Natural killer cell treated with Interleukin-12 subunit alpha and Interleukin-12 subunit beta and Interleukin-15 and Interleukin-18, amount 100 ng/mL, for 72 hours (primary cell): ENCODE measurements at places on chromosomes 4 and X. TPM values are rescaled to one million over a fixed set of nuclear protein-coding genes. Genes with fewer than 3 reads are reported as not detected.

DNA sequence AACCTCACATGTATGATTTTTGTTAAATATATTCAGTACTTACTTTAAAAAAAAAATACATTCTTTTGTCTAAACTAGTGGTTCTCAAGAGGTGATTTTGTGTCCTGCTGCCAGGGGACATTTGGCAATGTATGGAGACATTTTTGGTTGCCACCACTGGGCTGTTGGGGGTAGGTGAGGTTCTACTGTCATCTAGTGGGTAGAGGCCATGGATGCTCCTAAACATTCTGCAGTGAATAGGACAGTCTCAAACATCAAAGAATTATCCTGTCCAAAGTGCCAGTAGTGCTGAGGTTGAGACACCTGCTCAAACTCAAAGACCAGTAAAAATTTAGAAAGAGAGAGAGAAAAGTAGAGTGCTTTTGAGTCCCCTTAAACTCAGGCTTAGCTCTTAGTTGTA lies 32.9 kb upstream of the PGM2 start:
- no peak overlapping the region for H3K27ac ChIP-seq
- H3K36me3 ChIP-seq: no peaks in the 10 kb centered on the region
- no peak overlapping the region for H3K4me3 ChIP-seq

GRCh38 chrX:153861733-153862310 lies 24.2 kb downstream of the L1CAM start:
- H3K4me3 ChIP-seq: no peak overlapping the region
- H3K27ac ChIP-seq: no peak overlapping the region
- H3K27me3 ChIP-seq: no peaks in the 10 kb centered on the region
- DNase-seq: peak; percentile 44

- no peak for DNase-seq
- H3K27ac ChIP-seq: no peak overlapping the region
- H3K36me3 ChIP-seq: no peaks in the 10 kb centered on the region
Observed at GRCh38 chr4:61531188-61531587, 331.1 kb downstream of the ADGRL3 start.

- no peak overlapping the region for H3K27ac ChIP-seq
- no peaks in the 10 kb centered on the region for H3K4me1 ChIP-seq
- no peak for DNase-seq
- no peak overlapping the region for H3K4me3 ChIP-seq
- H3K36me3 ChIP-seq: peaks cover 4% of the 10 kb centered on the region
- no peaks in the 10 kb centered on the region for H3K27me3 ChIP-seq
Observed at GRCh38 chr4:106584337-106584989, 215.9 kb upstream of the GIMD1 start.

- no peaks in the 10 kb centered on the region for H3K27me3 ChIP-seq
- H3K4me1 ChIP-seq: no peaks in the 10 kb centered on the region
- H3K27ac ChIP-seq: no peak overlapping the region
- H3K4me3 ChIP-seq: no peak overlapping the region
- no peak for DNase-seq
- no peaks in the 10 kb centered on the region for H3K36me3 ChIP-seq
Observed at GRCh38 chr4:20462426-20463175, 210.9 kb downstream of the SLIT2 start.

DNA sequence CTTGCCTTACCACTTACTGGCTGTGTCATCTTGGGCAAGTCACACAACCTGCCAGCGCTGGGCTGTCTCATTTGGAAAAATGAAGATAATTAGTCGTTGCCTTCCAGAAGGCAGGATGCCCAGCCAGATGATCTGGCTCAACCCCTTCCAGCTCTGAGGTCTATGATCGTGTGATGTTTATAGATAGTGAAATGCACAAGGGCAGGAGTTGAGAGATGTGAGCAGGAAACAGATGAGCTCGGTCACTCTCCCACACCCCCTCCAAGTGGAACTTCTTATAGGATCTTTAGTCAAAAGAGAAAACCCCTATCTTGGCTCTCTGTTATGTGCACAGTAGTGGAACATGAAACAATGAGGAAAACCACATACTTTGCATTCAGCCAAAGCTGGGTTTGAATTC lies 336.8 kb upstream of the PPARGC1A start:
- no peaks in the 10 kb centered on the region for H3K36me3 ChIP-seq
- no peak overlapping the region for H3K4me3 ChIP-seq
- DNase-seq: no peak
- no peaks in the 10 kb centered on the region for H3K27me3 ChIP-seq

DNA sequence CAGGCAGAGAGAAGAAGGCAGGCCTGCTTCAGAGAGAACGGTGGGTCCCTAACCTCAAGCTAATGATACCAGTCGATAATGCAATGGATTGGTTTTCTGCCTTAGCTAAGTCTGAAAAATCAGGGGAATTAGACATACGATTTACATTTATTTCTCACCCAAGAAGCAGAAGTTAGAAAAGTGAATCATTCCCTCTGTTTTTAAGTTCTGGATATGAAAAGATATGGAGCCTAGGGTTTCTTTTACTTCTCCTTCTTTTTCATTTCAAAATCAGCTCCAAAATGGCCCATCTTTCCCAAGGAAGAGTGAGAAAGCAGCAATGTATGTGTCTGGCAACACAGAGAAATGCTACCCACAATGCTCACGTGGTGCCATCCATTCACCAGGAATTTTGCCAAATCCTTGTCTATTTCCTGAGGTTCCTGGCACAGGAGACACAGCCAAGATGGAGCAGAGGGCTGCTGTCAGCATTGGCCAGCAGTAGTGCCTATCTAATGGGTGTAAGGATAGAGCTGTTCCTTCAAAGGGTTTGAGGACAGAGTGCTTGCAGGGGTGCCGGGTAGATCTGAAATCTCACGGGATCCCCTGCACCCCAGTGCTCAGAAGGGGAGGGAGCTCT lies 231.5 kb downstream of the MAML3 start:
- peaks cover 26% of the 10 kb centered on the region for H3K27me3 ChIP-seq
- no peaks in the 10 kb centered on the region for H3K36me3 ChIP-seq
- no peak overlapping the region for H3K4me3 ChIP-seq
- H3K4me1 ChIP-seq: no peaks in the 10 kb centered on the region
- H3K27ac ChIP-seq: no peak overlapping the region
- DNase-seq: no peak

GRCh38 chr4:158857951-158858350 lies 89.1 kb downstream of the FNIP2 start:
- no peak overlapping the region for H3K27ac ChIP-seq
- no peak overlapping the region for H3K4me3 ChIP-seq
- no peaks in the 10 kb centered on the region for H3K4me1 ChIP-seq
- H3K36me3 ChIP-seq: peaks cover 15% of the 10 kb centered on the region
- no peak for DNase-seq

DNA sequence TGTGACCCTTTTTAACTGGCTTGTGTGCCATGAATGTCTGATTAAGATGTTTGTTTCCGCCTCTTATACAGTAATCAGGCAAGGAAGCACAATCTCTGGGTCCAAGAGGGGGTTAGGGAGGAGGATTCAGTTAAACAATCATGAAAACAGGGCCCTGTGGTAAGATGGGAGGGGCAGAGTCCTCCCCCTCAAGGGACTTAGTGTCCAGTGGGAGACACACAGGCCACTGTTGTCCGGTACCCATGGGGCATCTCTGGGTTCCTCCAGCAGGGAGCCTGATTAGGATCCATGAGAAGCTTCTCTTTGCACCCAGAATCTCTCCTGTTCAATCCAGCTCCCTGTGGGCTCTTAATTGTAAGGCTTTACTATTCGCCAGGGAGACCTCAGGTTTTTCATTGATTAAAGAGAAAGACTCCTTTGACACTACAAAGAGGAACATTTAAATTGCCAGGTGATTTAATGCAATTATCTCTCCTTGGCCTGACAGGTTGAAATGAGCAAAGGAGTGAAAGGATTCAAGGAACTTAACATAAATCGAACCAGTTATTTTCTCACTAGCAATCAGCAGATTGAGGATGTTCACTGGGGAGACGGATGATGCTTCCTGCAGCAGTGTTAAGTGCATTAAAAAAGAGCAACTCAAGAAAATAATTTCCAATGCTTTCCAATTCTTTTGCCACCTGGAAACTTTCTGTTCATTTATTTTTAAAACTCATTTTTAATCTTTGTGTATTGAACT lies 225.4 kb downstream of the PTTG2 start:
- H3K27me3 ChIP-seq: no peaks in the 10 kb centered on the region
- DNase-seq: no peak
- no peak overlapping the region for H3K27ac ChIP-seq
- no peak overlapping the region for H3K4me3 ChIP-seq
- H3K36me3 ChIP-seq: no peaks in the 10 kb centered on the region

- no peak for DNase-seq
- H3K36me3 ChIP-seq: no peaks in the 10 kb centered on the region
- peaks cover 29% of the 10 kb centered on the region for H3K27me3 ChIP-seq
- no peak overlapping the region for H3K27ac ChIP-seq
- no peak overlapping the region for H3K4me3 ChIP-seq
Observed at GRCh38 chrX:104428231-104428630, 137.8 kb upstream of the IL1RAPL2 start.

Gene SMPX
- total RNA-seq: not detected

Gene AGA
- total RNA-seq: 14.8 TPM

Gene SMARCA1
- total RNA-seq: not detected

Gene TMPRSS11A
- total RNA-seq: not detected

Gene ARL9
- not detected for total RNA-seq
